ENCODE measurements at places on chromosomes 3 and 15. TPM values are rescaled to one million over a fixed set of nuclear protein-coding genes. Genes with fewer than 3 reads are reported as not detected.

GRCh38 chr3:127637546-127637945 lies 8.6 kb downstream of the PODXL2 start:
- no peak overlapping the region for H3K27ac ChIP-seq
- no peak overlapping the region for H3K4me3 ChIP-seq

GRCh38 chr3:55537563-55537962 lies 50.5 kb upstream of the WNT5A start:
- H3K36me3 ChIP-seq = no peaks in the 10 kb centered on the region
- peaks cover 53% of the 10 kb centered on the region for H3K27me3 ChIP-seq
- DNase-seq = no peak
- H3K4me1 ChIP-seq = peaks cover 2% of the 10 kb centered on the region

DNA sequence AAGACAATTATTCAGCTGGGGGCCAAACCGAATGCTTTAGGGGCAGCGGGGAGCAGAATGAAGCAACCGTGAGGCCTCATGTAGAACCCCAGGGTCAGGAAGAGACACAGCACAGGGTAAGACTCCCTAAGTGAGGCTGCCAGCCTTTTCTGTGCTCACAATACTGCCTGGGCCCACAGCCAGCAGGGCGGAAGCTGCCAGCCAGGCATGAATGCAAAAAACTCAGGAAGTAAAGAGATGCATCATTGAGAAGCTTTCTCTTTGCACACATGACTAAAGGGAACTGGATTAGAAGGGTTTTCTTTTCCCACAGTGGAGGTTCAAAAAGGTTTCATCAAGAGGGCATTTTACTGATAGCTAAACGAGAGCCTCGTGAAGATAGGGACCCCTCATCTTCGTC lies 33.3 kb downstream of the CA12 start:
- no peak overlapping the region for H3K4me3 ChIP-seq
- H3K27me3 ChIP-seq = peaks cover 8% of the 10 kb centered on the region
- no peak overlapping the region for H3K27ac ChIP-seq
- no peaks in the 10 kb centered on the region for H3K36me3 ChIP-seq

DNA sequence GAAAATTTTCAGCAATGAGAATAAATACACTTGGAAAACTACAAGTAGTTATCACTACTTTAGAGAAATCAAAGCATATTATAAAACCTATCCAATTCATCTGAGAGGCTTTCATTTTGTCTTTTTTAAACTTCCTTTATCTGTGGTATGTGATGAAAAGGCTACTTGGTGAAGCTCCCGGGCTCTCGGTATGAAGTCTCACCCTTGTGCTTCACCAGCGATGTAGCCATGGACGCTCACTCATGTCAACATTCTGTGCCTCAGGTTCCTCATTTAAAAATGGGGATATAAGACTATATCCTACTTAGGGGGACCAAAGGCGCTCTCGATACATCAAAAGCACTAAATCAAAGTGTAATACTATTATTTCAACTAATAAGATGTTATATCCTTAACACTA lies 14.9 kb downstream of the SATB1 start:
- no peak overlapping the region for H3K27ac ChIP-seq
- H3K4me1 ChIP-seq = peaks cover 8% of the 10 kb centered on the region
- peaks cover 37% of the 10 kb centered on the region for H3K36me3 ChIP-seq
- no peak for DNase-seq

DNA sequence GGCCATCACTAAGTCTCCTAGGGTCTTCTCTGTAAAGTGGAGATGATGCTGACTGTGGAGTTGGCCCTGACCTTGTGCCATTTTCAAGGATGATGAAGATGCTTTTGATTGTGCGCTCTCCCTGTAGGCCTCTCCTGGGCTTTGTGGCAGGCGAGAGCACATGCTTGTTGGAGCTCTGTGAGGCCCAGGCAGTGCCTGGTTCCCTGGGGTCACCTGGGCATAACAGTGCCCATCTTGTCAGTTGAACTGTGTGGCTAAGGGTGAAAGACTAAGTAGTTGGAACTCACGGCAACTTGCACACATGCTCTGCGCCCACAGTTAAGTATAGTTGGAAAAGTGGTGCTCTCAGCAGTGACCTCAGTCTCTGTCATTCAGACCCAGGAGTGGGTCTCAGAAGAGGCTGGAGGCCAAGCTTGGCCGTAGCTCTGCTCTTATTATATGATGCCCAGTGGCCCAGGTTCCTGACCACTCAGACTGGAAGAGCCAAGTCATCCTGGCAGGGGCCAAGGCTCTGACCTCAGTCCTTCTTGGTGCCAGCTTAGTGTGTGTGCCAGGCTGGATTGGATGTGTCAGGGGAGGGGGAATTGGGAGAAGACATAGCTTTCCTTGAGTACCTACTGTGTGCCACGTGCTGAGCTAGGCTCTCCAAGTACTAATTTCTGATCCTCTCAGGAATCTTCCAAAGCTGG lies 154.6 kb downstream of the EEFSEC start:
- DNase-seq = no peak
- no peak overlapping the region for H3K27ac ChIP-seq
- peaks cover 12% of the 10 kb centered on the region for H3K4me1 ChIP-seq
- peaks cover 3% of the 10 kb centered on the region for H3K36me3 ChIP-seq
- no peaks in the 10 kb centered on the region for H3K27me3 ChIP-seq

DNA sequence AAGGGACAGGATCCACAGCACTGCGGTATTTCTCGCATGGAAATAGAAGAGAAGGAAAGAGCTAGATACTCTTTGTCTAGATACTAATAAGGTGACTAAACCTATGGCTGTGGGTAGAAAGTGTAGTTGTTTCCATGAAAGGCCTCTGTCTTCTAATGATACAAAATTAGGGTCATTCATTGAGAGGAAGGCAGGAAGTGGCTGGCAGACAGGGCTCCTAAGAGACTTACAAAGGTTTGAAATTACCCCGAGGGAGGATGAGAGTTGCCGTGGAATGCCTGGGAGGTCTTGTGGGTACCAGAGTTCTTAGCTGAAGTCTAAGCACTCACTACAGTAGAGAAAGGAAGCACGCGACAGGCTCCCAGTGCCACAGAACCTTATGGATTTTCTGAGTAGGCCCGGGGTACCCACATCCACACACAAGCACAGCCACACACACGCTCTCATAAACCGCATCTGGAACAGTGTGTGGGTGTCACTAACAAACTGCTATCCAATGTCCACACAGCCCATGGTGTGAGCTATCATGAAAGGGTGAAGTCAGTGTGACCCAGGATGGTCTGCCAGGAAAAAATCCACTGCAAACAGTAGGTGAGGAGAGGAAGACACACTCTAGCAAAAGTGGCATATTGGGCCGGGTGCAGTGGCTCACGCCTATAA lies 221.4 kb downstream of the FAM43A start:
- no peak for DNase-seq
- H3K27me3 ChIP-seq = peaks cover 3% of the 10 kb centered on the region
- H3K27ac ChIP-seq = no peak overlapping the region
- no peaks in the 10 kb centered on the region for H3K36me3 ChIP-seq
- no peak overlapping the region for H3K4me3 ChIP-seq

GRCh38 chr3:111903067-111903511 lies 44.0 kb downstream of the PHLDB2 start:
- no peak overlapping the region for H3K27ac ChIP-seq
- peaks cover 1% of the 10 kb centered on the region for H3K4me1 ChIP-seq
- no peaks in the 10 kb centered on the region for H3K27me3 ChIP-seq
- H3K4me3 ChIP-seq = no peak overlapping the region
- H3K36me3 ChIP-seq = peaks cover 30% of the 10 kb centered on the region

DNA sequence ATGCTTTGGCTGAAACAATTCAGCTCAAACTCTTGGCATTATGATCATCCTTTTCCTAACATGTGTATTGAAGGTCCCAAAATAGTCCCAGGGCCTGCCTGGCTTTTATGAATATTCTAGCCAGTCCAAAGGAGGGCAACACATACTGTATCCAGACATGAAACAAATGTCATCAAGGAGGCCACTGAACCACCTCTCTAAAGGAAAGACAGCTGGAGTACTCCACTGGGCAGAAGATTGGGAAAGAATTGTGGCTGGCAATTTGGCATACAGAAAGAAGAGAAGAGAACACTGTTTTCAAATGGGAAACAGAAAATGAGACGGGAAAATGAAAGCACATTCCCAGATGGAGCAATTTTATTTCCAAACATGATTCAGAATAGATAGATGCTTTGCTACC lies 80.6 kb downstream of the NCEH1 start:
- DNase-seq = no peak
- H3K4me1 ChIP-seq = peaks cover 5% of the 10 kb centered on the region
- H3K36me3 ChIP-seq = no peaks in the 10 kb centered on the region

GRCh38 chr3:99808163-99808794 lies 9.4 kb upstream of the CMSS1 start:
- no peak overlapping the region for H3K4me3 ChIP-seq
- DNase-seq = no peak
- peaks cover 13% of the 10 kb centered on the region for H3K27me3 ChIP-seq
- H3K36me3 ChIP-seq = peaks cover 10% of the 10 kb centered on the region
- H3K27ac ChIP-seq = no peak overlapping the region

- H3K27ac ChIP-seq = no peak overlapping the region
- peaks cover 2% of the 10 kb centered on the region for H3K27me3 ChIP-seq
Observed at GRCh38 chr3:60708191-60708975, 542.9 kb downstream of the FHIT start.

GRCh38 chr3:73621388-73621787 lies 3.4 kb downstream of the PDZRN3 start:
- H3K4me1 ChIP-seq = peaks cover 48% of the 10 kb centered on the region
- H3K4me3 ChIP-seq = peak overlapping the region; percentile 86
- peak overlapping the region; percentile 53 for H3K27ac ChIP-seq
- H3K27me3 ChIP-seq = no peaks in the 10 kb centered on the region

GRCh38 chr15:26125664-26126063 lies 262.5 kb upstream of the ATP10A start:
- H3K27me3 ChIP-seq = no peaks in the 10 kb centered on the region
- no peak overlapping the region for H3K4me3 ChIP-seq
- H3K27ac ChIP-seq = no peak overlapping the region
- H3K4me1 ChIP-seq = peaks cover 9% of the 10 kb centered on the region

- no peak overlapping the region for H3K4me3 ChIP-seq
- no peak for DNase-seq
- peaks cover 37% of the 10 kb centered on the region for H3K36me3 ChIP-seq
- H3K27ac ChIP-seq = peak overlapping the region; percentile 87
- H3K27me3 ChIP-seq = no peaks in the 10 kb centered on the region
Observed at GRCh38 chr15:100043692-100044091, 298.1 kb downstream of the ADAMTS17 start.

GRCh38 chr3:153614140-153614539 lies 452.1 kb downstream of the RAP2B start:
- H3K4me1 ChIP-seq = peaks cover 15% of the 10 kb centered on the region
- DNase-seq = no peak
- H3K27me3 ChIP-seq = no peaks in the 10 kb centered on the region
- H3K36me3 ChIP-seq = no peaks in the 10 kb centered on the region

DNA sequence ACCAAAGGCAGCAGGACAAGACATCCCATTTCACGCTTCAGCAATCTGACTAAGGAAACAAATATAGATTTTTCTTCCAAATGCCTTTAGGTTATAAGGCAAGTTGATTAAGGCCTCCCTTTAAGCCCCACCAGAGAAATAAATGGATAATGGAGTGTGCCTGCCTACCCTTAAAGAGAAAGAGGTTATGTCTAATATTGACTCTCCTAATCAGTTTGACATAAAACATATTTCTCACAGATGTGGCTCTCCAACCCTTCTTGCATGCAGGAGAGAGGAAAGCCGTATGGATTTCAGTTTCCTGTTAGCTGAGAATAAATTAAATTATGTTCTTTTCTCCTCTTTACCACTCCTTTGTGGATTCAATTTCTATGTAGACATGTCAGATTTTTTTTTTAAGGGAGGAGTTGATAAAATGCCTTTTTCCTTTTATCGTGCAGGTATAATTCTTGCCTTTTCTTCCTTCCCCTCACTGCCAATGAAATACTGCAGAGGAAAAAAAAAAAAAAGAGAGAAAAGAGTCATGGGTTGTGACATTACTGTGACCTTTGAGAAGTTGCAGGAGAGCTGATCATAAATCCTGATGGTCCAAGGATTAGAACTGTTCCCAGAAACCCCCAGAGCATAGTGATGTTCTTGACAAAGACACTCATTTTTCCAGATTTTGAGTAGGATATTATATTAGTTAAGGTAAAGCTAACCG lies 355.3 kb upstream of the SLCO3A1 start:
- no peaks in the 10 kb centered on the region for H3K4me1 ChIP-seq
- peaks cover 3% of the 10 kb centered on the region for H3K27me3 ChIP-seq
- H3K4me3 ChIP-seq = no peak overlapping the region
- no peak overlapping the region for H3K27ac ChIP-seq
- no peak for DNase-seq
- no peaks in the 10 kb centered on the region for H3K36me3 ChIP-seq

DNA sequence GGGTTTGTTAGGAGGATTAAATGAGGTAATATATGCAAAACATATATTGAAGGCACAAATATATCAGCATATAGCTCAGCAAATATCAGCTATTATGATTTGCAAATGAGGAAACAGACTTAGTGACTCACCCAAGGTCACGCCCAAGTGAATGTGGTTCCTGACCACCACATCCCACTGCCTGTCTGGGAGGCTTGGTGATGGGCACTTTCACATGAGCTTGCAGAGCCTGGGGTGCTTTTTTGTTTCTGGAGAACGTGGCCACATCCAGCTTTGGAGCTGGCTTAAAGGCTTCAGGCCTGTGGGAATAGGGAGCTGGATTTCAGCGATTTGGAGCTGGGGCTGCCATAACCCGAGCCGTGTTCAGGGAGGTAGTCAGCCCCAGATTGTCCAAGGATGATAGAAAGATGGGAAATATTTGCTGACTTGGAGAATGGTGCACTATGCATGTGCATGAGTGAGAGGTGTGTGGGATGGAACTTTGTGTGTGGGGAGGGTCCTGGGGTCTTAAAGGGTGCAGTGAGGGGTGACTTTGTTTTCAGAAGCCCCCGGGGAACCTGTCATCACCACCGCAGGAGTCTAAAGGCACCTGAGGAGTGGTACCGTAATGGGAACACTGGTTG lies 12.0 kb upstream of the FGD5 start:
- no peak overlapping the region for H3K4me3 ChIP-seq
- DNase-seq = no peak
- no peaks in the 10 kb centered on the region for H3K36me3 ChIP-seq

GRCh38 chr3:41600616-41601015 lies 361.3 kb downstream of the ULK4 start:
- no peaks in the 10 kb centered on the region for H3K36me3 ChIP-seq
- peaks cover 9% of the 10 kb centered on the region for H3K4me1 ChIP-seq
- DNase-seq = no peak
- H3K4me3 ChIP-seq = no peak overlapping the region
- H3K27ac ChIP-seq = no peak overlapping the region
- peaks cover 3% of the 10 kb centered on the region for H3K27me3 ChIP-seq

GRCh38 chr15:40991355-40991754 lies 38.1 kb downstream of the CHAC1 start:
- H3K27ac ChIP-seq = no peak overlapping the region
- no peaks in the 10 kb centered on the region for H3K27me3 ChIP-seq
- DNase-seq = no peak
- H3K36me3 ChIP-seq = peaks cover 46% of the 10 kb centered on the region

GRCh38 chr3:35549690-35550089 lies 89.6 kb upstream of the ARPP21 start:
- H3K4me1 ChIP-seq = peaks cover 7% of the 10 kb centered on the region
- no peaks in the 10 kb centered on the region for H3K36me3 ChIP-seq
- H3K27me3 ChIP-seq = no peaks in the 10 kb centered on the region
- no peak overlapping the region for H3K27ac ChIP-seq

The CCR4 gene
- 0.07 TPM for total RNA-seq

The TFRC gene
- 123 TPM for total RNA-seq

The PDZRN3 gene
- total RNA-seq = 42.9 TPM

The C2CD4A gene
- total RNA-seq = not detected

The THAP10 gene
- total RNA-seq = 2.3 TPM

The LIPH gene
- 0.18 TPM for total RNA-seq

The ABI3BP gene
- total RNA-seq = 3.0 TPM

The SLC2A2 gene
- total RNA-seq = not detected

The DUSP7 gene
- total RNA-seq = 32.2 TPM

The CORO2B gene
- total RNA-seq = 1.00 TPM

The DPPA4 gene
- total RNA-seq = 87.7 TPM

The CD200 gene
- 25.7 TPM for total RNA-seq
